ENCODE measurements at places on chromosomes 11 and 22.

- DNase-seq, result no peak
These were observed 1494.6 kb downstream of the TBC1D22A start for GRCh38 chr22:48256776-48257684.

DNA sequence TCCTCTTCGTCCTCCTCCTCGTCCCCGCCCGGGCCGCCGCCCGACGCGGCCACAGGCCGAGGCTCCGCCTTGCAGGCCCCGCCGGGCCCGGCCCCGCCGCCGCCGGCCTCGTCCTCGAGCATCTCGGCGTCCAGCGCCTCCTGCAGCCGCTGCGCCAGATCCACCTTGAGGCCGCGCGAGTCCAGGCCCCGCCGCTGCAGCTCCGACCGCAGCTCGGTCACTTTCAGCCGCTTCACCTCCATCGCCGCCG, 417 bp downstream of the HNRNPUL2 start:
- no peak for DNase-seq

DNA sequence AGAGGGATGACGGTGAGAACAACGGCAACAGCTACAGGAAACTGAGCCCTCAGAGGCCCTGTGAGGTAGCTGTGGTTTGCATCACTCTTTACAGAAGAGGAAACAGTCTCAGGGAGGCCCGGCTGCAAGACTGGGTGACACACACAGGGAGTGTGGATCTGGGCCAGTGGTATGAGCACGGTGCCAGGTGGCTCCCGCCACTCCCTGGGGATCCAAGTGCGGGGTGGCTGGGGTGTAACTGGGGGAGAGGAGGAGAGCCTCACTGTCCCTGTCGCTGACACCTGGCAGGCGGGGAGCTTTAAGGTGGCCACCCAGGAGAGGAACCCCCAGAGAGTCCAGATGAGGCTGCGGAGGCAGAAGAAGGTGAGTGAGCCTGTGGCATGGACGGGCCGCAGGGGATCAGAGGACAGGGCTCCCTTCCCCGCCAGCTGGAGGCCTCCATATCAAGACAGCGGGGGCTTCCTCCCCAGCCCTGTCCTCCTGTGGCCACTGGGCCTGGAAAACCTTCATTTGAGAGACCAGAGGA, 5.6 kb downstream of the RGL4 start:
- DNase-seq, result peak; percentile 76

DNA sequence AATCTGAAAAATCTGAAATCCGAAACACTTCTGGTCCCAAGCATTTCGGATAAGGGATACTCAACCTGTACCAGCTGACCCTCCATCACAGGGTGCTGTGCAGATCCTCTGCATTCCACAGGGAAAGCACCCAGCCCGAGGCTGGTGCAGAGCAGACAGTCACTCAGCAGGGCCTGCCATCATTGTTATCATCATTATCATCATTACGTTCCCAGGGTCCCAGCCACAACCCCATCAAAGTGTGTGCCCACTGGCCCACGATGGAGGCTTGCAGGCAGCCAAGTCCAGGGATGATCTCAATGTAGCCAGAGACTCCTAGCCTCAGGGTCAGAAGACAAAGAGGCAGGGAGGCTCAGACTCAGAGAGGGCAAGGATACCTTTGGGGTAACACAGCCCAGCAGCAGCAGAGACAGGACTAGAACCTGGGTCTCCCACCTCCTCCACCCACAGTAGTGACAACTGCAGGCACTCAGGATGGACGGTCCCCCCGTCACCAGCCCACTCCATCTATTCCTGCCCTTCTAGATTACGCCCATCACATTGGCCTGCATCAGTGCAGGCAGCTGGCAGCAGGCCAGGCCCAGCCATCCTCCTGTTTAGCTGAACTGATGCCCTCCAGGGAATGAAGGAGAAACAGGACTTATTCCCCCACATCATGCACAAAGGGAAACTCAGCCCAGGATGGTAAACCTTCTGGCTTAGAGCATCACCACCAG, 10.3 kb downstream of the GAL3ST1 start:
- no peak for DNase-seq

DNA sequence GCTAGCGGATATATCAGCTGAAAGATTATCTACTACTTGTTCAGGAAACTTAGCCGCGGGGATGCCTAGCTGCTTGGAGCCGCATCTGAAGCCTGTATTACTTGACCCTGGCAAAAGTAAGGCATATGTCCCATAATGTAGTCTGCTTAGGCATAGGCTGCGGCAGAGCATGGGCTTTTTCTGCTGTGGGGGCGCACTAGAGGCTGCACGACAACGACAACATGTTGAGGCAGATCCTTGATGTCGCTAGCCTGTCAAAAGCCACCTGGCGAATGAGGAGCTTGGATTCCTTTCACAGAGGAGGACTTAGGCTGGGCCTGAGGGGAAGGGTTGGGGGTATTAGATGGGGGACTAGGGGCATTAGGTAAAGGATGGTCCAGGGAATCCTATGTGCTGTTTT, 1.1 kb upstream of the OR52N2 start:
- DNase-seq, result no peak

Data from activated naive CD8-positive, alpha-beta T cell treated with anti-CD3 and anti-CD28 coated beads, Interleukin-2, amount 10 ng/mL, durations not matched to agents 7 days and 5 days (primary cell).